ENCODE measurements at places on chromosomes 7 and 10. TPM values are rescaled to one million over a fixed set of nuclear protein-coding genes. Genes with fewer than 3 reads are reported as not detected.

The LRRC61 gene
- 13.0 TPM for total RNA-seq

The AGMO gene
- total RNA-seq: not detected

The LEP gene
- not detected for total RNA-seq

The PPP1R3C gene
- 0.63 TPM for total RNA-seq

The ZNF727 gene
- total RNA-seq: 0.84 TPM

The ZNF853 gene
- 1.3 TPM for total RNA-seq

The TNKS2 gene
- 35.7 TPM for total RNA-seq

The PROSER2 gene
- 0.88 TPM for total RNA-seq

The SVOPL gene
- total RNA-seq: not detected

The MYPN gene
- total RNA-seq: not detected

The TAX1BP1 gene
- 109 TPM for total RNA-seq

The UBE2D4 gene
- 10.1 TPM for total RNA-seq

The STARD3NL gene
- total RNA-seq: 30.8 TPM

The AMPH gene
- 0.07 TPM for total RNA-seq

The TSPAN14 gene
- 43.8 TPM for total RNA-seq

The MRC1 gene
- 0.04 TPM for total RNA-seq

The ANKRD1 gene
- total RNA-seq: not detected

The SFRP5 gene
- total RNA-seq: not detected

The ZNF777 gene
- 13.3 TPM for total RNA-seq

The POLR1F gene
- 25.8 TPM for total RNA-seq

The GRM8 gene
- total RNA-seq: not detected

The CCNJ gene
- 4.4 TPM for total RNA-seq

The MICU1 gene
- 51.5 TPM for total RNA-seq

The WDR86 gene
- not detected for total RNA-seq

The NEUROD6 gene
- not detected for total RNA-seq

The NKX1-2 gene
- not detected for total RNA-seq

The TRIM73 gene
- 3.6 TPM for total RNA-seq

The KCNIP2 gene
- total RNA-seq: 2.8 TPM

The MEOX2 gene
- not detected for total RNA-seq

The AKR1E2 gene
- total RNA-seq: 9.8 TPM

The CLRN3 gene
- not detected for total RNA-seq

The C7orf57 gene
- total RNA-seq: 0.46 TPM

The NRG3 gene
- total RNA-seq: not detected

The OR2A42 gene
- not detected for total RNA-seq
